Ascending aorta (tissue), 2 donors: ENCODE measurements at places on chromosomes 13 and 19.

GRCh38 chr19:47256693-47257410, 527 bp downstream of the CCDC9 start:
- H3K4me1 ChIP-seq, result no peaks in the 10 kb centered on the region
- H3K4me3 ChIP-seq, result peak overlapping the region; percentile 64
- peak overlapping the region; percentile 98 for H3K27ac ChIP-seq
- H3K27me3 ChIP-seq, result no peaks in the 10 kb centered on the region
- peaks cover 36% of the 10 kb centered on the region for H3K36me3 ChIP-seq

DNA sequence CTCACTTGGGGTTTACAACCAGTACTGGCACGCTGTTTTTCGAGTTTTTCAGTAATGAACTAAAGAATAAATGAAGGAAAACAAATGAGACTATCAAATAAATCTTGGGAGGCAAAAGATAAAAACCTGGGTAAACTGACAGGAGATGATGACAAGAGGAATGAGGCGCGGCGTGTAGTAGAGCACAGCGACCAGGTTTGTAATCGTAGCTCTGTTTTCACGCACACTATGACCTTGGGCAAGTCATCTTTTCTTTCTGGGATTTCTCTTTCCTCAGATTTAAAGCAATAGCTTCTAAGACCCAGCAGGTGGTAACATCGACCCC, 419 bp downstream of the MRPS31 start:
- peak overlapping the region; percentile 71 for H3K27ac ChIP-seq
- no peak for DNase-seq
- no peaks in the 10 kb centered on the region for H3K36me3 ChIP-seq
- H3K4me1 ChIP-seq, result no peaks in the 10 kb centered on the region

DNA sequence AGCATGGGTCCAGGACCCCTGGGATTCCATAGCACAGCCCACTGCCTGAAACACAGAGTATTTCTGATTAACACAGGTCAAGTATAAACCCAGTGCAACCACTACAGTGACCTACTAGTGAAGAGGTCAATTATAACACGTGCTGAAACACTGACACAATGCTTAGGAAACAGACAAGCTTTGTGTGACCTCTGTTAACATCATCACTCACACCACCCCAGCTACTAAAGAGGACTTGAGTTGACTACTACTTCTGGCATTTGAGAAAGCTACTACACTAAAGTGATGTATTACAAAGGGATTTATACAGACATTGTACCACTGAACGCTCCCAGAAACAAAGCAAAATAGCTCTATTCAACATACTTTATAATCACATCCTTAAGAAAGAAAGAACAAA, 1935.9 kb upstream of the PCDH20 start:
- no peak for DNase-seq
- H3K27me3 ChIP-seq, result no peaks in the 10 kb centered on the region
- H3K27ac ChIP-seq, result no peak overlapping the region
- no peaks in the 10 kb centered on the region for H3K4me1 ChIP-seq
- no peak overlapping the region for H3K4me3 ChIP-seq
- no peaks in the 10 kb centered on the region for H3K36me3 ChIP-seq

DNA sequence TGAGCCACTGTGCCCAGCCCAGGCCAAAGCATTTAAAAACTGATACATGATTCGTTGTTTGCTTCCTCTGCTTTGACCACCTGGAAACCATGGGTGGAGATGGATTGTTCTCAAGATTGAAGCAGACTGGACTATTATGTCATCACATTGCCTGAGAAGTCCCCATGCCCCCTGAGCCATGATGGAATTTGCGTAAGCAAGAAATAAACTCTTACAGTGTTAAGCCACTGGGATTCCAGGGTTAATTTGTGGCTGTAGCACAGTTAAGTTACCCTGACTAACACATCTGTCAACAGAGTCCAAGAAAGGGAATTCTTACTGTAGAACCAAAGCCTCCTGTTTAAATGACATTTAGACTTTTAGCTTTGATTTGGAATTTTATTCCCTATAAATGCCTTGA, 19.4 kb upstream of the DHRS12 start:
- H3K27ac ChIP-seq, result no peak overlapping the region
- H3K27me3 ChIP-seq, result no peaks in the 10 kb centered on the region
- H3K4me1 ChIP-seq, result no peaks in the 10 kb centered on the region
- H3K36me3 ChIP-seq, result no peaks in the 10 kb centered on the region
- H3K4me3 ChIP-seq, result no peak overlapping the region

DNA sequence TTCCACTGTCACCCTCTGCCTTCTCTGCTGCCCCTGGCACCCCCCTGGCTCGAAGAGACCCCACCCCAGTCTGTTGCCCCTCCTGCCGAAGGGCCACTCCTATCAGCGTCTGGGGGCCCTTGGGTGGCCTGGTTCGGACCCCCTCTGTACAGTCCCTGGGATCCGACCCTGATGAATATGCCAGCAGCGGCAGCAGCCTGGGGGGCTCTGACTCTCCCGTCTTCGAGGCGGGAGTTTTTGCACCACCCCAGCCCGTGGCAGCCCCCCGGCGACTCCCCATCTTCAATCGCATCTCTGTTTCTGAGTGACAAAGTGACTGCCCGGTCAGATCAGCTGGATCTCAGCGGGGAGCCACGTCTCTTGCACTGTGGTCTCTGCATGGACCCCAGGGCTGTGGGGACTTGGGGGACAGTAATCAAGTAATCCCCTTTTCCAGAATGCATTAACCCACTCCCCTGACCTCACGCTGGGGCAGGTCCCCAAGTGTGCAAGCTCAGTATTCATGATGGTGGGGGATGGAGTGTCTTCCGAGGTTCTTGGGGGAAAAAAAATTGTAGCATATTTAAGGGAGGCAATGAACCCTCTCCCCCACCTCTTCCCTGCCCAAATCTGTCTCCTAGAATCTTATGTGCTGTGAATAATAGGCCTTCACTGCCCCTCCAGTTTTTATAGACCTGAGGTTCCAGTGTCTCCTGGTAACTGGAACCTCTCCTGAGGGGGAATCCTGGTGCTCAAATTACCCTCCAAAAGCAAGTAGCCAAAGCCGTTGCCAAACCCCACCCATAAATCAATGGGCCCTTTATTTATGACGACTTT, 2.0 kb downstream of the ZFP36 start:
- H3K27me3 ChIP-seq, result no peaks in the 10 kb centered on the region
- H3K4me1 ChIP-seq, result peaks cover 24% of the 10 kb centered on the region
- peak overlapping the region; percentile 98 for H3K4me3 ChIP-seq

DNA sequence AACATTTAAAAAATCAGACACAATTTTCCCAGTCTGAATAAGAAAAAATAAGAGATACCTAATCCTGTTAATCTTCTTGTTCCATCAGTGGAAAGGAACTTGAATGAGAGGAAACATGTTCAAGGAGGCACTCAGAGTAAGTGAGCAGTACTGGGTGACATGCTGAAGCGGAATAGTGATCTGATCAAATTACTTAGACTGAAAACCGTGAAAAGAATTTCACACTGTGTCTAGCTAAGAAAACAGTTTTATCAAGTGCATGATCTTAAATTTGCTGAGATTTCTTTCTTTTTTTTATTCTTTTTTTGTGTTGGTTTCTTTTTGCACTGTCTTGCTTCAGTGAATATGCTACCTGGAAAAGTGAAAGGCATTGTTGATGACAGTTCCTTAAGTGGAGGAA, 249.5 kb upstream of the SLC10A2 start:
- H3K36me3 ChIP-seq, result no peaks in the 10 kb centered on the region
- H3K4me3 ChIP-seq, result no peak overlapping the region
- H3K4me1 ChIP-seq, result no peaks in the 10 kb centered on the region
- DNase-seq, result no peak

- no peaks in the 10 kb centered on the region for H3K36me3 ChIP-seq
- H3K4me1 ChIP-seq, result no peaks in the 10 kb centered on the region
- DNase-seq, result no peak
- H3K27me3 ChIP-seq, result no peaks in the 10 kb centered on the region
- no peak overlapping the region for H3K4me3 ChIP-seq
Measured at GRCh38 chr13:81171065-81171647, 830.2 kb upstream of the SPRY2 start.

- no peaks in the 10 kb centered on the region for H3K27me3 ChIP-seq
- H3K4me3 ChIP-seq, result no peak overlapping the region
- H3K27ac ChIP-seq, result no peak overlapping the region
- H3K36me3 ChIP-seq, result no peaks in the 10 kb centered on the region
Measured at GRCh38 chr13:93963266-93964145, 516.0 kb downstream of the DCT start.

DNA sequence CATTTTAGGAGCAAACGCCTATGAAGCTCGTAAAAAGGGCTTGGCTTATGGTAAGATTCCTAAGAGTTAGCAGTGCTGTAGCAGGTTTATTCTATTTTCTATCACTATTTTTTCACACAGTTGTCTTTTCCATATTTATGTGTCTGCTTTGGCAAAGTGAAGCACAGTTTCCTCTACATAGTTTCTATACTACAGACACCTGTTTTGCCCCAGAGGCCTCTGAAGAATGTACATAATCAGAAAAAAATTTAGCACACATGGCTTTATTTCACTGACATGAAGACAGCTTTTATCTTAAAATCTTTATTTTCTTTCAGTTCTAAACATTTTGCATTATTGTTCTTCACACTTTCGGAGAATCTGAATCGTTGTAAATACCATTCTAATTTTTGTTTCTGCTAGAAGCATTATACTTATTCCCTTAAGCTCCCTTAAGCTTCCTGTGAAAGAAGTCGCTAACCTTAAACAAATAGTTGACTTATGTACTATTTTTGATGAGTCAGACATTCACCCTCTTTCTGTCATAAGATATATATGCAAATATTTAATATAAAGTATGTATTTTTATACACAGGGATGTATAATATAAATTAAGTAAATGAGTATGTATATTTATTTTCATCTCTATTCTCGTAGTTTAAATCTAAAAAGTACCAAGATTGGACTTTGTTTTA, 816.0 kb downstream of the OLFM4 start:
- H3K4me3 ChIP-seq, result no peak overlapping the region
- H3K4me1 ChIP-seq, result no peaks in the 10 kb centered on the region
- no peaks in the 10 kb centered on the region for H3K36me3 ChIP-seq
- H3K27ac ChIP-seq, result no peak overlapping the region
- DNase-seq, result no peak

GRCh38 chr13:97008643-97009042, 14.4 kb upstream of the OXGR1 start:
- H3K27ac ChIP-seq, result no peak overlapping the region
- no peaks in the 10 kb centered on the region for H3K36me3 ChIP-seq
- DNase-seq, result no peak
- H3K4me3 ChIP-seq, result no peak overlapping the region

- H3K27me3 ChIP-seq, result no peaks in the 10 kb centered on the region
- no peak overlapping the region for H3K27ac ChIP-seq
- no peak overlapping the region for H3K4me3 ChIP-seq
- H3K4me1 ChIP-seq, result no peaks in the 10 kb centered on the region
Measured at GRCh38 chr13:84294576-84294975, 412.3 kb upstream of the SLITRK1 start.

DNA sequence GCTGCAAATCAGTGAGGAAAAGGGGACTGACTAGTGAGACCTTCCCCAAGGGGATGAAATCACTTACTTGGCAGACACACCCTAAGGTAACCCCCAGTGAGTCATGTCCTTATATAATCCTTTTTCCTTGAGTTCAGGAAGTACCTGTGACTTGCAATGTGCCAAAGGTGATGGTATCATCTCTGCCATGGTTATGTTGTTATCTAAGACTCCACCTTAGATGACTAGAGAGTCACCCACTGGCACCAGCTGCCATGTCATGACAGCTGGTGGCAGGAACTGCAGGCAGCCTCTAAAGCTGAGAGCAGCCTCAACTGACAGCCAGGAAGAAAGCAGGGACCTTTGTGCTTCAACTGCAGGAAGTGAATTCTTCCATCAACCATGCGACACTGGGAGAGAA, 12.5 kb downstream of the PBX4 start:
- H3K27me3 ChIP-seq, result no peaks in the 10 kb centered on the region
- H3K4me1 ChIP-seq, result no peaks in the 10 kb centered on the region
- no peaks in the 10 kb centered on the region for H3K36me3 ChIP-seq
- no peak overlapping the region for H3K4me3 ChIP-seq
- H3K27ac ChIP-seq, result no peak overlapping the region
- no peak for DNase-seq

DNA sequence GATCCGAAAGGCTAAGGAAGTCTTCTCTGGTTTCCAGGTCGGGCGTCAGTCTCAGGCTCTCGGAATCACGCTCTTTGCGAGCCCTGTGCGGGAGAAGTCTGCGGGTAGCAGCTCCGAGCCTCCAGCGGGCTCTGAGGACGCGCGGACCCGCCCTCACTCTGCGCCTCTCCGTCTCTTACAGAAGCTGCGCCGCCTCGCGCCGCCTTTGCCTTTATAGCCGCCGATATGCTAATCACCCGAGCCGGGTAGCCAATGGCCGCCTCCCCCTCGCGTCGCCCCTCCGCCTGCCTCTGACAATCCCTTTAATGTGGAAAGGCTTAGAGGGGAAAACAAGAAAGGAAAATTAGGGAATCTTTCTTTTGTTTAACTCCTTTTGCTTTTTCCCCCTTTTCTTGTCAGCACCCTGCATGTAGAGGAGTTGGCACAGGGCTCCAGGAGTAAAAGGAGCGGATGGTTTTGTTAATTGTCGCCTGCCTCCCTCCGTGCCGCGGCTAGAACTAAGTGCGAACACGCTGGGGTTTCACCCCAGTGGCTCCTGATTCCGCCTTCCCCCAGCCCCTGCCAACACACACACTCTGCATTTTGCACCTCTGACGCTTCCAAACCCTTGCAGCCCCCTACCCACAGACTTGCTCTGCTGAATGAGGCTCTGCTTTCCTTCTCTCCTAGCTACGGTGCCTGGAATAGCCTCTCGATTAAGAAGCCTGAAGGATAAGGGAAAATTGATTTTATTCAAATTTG, at the start of gene PCDH8:
PCDH8 (minus strand) TSS at position 186 of the 741 bp plus-strand sequence. CDS start 204 bp downstream, outside the sequence.
- no peak within 1 kb of the TSS for H3K4me3 ChIP-seq
- H3K36me3 ChIP-seq, result no peaks in the 10 kb centered on the region
- H3K27ac ChIP-seq, result no peak within 1 kb of the TSS
- DNase-seq, result no peak
- H3K4me1 ChIP-seq, result peaks cover 9% of the 10 kb centered on the region

- DNase-seq, result no peak
- peaks cover 84% of the 10 kb centered on the region for H3K36me3 ChIP-seq
- no peak overlapping the region for H3K4me3 ChIP-seq
- no peaks in the 10 kb centered on the region for H3K27me3 ChIP-seq
Measured at GRCh38 chr19:19677579-19677978, 8.9 kb downstream of the ZNF101 start.

GRCh38 chr19:2040647-2041432, 10.2 kb downstream of the MKNK2 start:
- H3K27me3 ChIP-seq, result no peaks in the 10 kb centered on the region
- DNase-seq, result no peak
- H3K27ac ChIP-seq, result peak overlapping the region; percentile 91
- H3K4me3 ChIP-seq, result peak overlapping the region; percentile 53
- H3K4me1 ChIP-seq, result peaks cover 16% of the 10 kb centered on the region

GRCh38 chr13:51321836-51322235, 17.7 kb upstream of the SERPINE3 start:
- H3K4me1 ChIP-seq, result peaks cover 6% of the 10 kb centered on the region
- H3K27me3 ChIP-seq, result no peaks in the 10 kb centered on the region
- no peak for DNase-seq
- H3K27ac ChIP-seq, result no peak overlapping the region
- H3K4me3 ChIP-seq, result no peak overlapping the region

GRCh38 chr13:39913339-39913738, 257.9 kb downstream of the COG6 start:
- no peaks in the 10 kb centered on the region for H3K27me3 ChIP-seq
- DNase-seq, result no peak
- H3K4me3 ChIP-seq, result no peak overlapping the region
- H3K36me3 ChIP-seq, result no peaks in the 10 kb centered on the region
- H3K27ac ChIP-seq, result no peak overlapping the region
- H3K4me1 ChIP-seq, result no peaks in the 10 kb centered on the region
